SK-MEL-5 (cell line): ENCODE measurements at places on chromosomes 12 and 14. TPM values are rescaled to one million over a fixed set of nuclear protein-coding genes. Genes with fewer than 3 reads are reported as not detected.
A peak's percentile ranks its signal among the peaks of the same experiment; 100 is the strongest.

The RNASE3 gene
- total RNA-seq: not detected in 2 replicates

The PIWIL1 gene
- total RNA-seq: not detected in 2 replicates

The RFX4 gene
- not detected in 2 replicates for total RNA-seq

The PPFIA2 gene
- not detected in 2 replicates for total RNA-seq

The CCDC198 gene
- not detected in 2 replicates for total RNA-seq

The SLCO1B1 gene
- total RNA-seq: not detected in 2 replicates

The OR10A7 gene
- total RNA-seq: not detected in 2 replicates

The NTN4 gene
- total RNA-seq: 0.58 TPM in 1 of 2 replicates, not detected in the other

The DHRS2 gene
- total RNA-seq: 0.42 and 1.5 TPM in 2 replicates

The BTBD6 gene
- total RNA-seq: 35.1 and 38.2 TPM in 2 replicates

- DNase-seq: no peak
These were observed 10.1 kb downstream of the HNRNPC start for GRCh38 chr14:21258889-21259787.

- no peak for DNase-seq
These were observed 11.1 kb upstream of the TMTC1 start for GRCh38 chr12:29794862-29795261.

DNA sequence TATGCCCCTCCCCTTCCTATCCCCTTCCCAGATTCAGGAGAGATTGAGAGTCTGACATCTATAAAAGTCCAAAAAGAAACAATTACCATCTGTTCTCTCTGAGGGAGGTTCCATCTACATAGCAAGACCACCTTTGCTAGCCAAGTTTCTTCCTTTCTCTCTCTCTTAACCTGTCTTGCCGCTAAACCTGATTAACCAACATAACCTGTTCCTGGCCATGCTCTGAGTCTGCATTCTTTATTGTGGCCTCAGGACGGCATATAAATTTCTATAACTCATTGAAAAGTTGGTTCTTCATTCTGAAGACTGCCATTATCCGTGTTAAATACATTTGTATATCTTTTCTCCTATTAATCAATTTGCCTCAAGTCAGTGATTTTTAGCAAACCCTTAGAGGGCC, 594.0 kb downstream of the KCNH5 start:
- no peak for DNase-seq

- DNase-seq: no peak
These were observed 74.6 kb upstream of the PARP11 start for GRCh38 chr12:3947781-3948180.

- no peak for DNase-seq
These were observed 163.1 kb upstream of the IFNG-AS1 start for GRCh38 chr12:67826148-67826547.

DNA sequence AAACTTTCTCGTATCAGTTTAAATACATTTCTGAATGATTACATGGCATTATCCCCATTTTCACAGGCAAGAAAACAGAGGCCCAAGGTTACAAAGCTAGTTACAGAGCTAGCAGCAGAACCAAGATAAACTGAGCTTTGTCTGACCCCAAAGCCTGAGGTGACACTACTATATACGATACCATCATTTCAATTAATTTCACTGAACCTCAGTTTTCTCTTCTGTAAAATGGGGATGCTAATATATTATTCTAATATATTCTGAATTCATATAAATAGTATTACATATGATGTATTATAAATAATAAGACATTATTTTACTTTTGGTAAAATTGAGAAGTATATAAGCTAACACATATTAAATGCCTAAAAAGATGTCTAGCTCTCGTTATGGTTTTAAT, 143.3 kb downstream of the NRXN3 start:
- no peak for DNase-seq

DNA sequence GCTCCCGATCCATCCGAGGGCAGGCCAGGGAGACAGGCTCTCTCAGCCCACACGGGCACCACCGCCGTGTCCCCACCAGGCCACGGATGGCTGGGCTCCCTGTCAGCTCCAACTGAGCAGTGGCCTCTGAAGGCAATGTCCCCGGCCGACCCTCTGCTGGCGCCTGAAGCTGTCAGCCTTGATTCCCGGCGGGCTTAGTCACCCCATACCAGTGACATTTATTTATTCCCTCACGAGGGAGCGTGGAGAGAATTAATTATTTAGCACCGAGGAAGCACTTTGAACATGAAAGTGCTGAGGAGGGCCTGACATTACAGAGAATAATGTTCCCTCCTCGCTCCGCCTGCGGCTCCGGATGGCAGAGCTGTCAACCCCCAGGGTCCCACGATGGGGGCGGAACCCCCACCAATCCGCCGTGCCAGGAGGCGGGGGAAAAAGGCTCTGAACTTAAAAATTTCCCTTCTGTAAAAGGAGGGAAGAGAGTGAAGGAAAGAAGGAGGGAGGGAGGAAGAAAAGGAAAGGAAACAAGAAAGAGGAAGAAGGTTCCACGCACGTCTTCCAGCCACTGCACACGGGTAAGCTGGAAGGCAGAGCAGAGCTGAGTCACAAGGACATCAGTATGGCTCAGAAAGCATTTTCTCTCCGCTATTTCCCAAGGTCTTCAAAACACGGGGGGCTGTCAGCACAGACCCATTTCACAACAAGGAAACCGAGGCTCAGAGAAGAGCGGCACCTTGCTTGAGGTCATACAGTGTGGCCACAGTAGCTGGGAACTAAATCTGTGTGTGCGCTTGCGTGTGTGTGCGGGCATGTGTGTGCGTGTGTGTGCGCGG, 108.7 kb upstream of the NCOR2 start:
- DNase-seq: no peak

DNA sequence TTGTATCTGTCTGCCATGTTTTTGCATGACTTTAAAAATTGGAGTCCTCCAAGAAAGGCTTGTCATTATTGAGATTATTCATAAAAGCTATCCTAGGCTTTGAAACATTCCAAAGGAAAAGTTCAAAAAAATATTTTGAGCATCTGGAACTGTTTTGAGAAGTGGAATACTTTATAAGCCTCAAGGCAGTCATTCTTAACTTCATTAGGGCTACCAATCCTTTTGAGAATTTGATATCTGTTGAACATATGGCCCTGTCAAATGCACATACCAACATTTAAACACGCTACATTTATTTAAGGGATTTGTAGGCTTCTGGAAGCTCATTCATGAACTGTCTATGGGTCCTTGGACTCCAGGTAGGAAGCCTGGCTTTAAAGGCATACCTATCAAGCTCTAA, 77.0 kb downstream of the TMEM117 start:
- DNase-seq: no peak

DNA sequence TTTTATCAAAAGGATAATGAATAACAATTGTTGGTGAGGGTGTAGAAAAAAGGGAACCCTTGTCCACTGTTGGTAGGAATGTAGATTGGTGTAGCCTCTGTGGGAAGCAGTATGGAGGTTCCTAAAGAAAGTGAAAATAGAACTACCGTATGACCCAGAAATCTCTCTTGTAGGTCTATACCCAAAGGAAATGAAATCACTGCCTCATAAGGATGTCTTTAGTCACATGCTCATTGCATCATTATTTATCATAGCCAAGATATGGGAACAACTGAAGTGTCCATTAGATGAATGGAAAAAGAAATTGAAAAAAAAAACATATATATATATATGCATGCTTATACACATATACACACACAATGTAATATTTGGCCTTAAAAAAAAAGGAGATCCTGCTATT, 158.8 kb upstream of the NPAS3 start:
- peak; percentile 3 for DNase-seq

- DNase-seq: no peak
These were observed 7.2 kb downstream of the DMAC2L start for GRCh38 chr14:50319293-50319692.

DNA sequence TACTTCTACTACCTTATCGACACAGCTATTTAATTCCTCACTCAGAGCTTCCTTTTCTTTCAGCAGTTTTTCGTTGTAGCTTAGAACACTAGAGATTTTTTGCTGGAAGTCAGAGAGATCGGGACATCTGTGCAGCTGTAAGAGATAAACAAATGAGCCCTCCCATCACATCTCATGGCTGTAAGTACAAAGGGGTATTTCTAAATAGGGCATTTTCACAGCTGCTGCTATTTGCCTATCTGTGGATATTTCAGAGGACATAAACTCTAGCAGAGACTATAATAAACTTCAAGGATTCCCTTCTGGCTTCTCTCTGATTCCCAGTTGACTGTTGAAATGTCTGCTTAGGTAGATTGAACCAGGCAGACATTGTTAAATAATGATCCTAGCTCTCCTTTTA, 76.1 kb upstream of the SAV1 start:
- no peak for DNase-seq

DNA sequence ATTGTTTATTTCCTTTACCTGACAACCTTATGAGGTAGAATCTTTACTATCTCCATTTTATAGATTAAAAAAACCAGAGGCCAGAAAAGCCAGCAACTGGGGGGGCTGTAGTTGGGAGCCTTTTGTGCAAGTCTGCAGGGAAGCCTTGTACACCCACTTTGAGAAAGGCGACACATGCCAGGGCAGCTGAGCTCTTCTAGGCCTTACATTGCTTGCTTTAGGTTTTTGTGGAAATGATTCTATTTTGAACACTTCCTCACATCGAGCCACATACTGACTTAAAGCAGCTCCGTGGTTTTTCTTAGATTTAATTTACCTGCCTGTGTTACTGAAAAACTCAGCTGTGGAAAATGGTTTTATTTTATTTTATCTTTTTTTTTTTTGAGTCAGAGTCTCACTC, 34.6 kb downstream of the EP400 start:
- DNase-seq: no peak

DNA sequence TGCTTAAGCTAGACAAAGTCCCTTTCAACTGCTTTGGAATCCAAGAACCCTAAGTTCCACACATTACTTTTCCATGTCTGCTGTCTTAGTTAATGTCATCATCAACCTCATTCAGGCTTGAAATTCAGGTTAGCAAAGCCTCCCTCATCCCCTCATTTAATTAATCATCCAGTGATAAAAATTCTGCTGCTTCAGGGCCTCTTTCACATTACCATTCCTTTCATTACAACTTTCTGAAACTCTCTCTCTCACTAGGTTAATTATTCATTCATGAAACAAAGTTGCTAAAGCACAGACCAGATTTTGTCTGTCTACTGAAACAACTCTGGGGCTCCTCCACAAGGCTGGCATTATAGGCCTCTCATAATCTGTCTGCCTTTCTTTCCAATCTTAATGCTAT, 9.4 kb upstream of the VTI1B start:
- no peak for DNase-seq

DNA sequence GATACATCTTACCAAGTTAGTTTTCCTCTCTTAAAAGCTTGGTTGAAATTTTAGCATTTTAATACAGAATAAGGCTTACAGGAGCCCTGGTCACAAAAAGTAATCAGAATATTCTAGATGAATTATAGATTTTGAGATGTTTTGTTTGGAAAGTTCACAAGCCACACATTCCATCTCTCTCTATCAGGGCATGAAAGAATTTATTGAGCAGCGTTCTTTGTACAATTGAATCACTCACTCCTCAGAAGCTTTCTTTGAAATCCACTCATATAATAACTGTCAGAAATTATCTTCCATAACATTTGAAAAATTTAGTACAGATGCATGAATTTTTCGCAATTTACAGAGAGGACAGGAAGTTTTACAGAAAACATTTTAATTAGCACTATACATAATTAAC, 938.6 kb upstream of the MDGA2 start:
- no peak for DNase-seq

DNA sequence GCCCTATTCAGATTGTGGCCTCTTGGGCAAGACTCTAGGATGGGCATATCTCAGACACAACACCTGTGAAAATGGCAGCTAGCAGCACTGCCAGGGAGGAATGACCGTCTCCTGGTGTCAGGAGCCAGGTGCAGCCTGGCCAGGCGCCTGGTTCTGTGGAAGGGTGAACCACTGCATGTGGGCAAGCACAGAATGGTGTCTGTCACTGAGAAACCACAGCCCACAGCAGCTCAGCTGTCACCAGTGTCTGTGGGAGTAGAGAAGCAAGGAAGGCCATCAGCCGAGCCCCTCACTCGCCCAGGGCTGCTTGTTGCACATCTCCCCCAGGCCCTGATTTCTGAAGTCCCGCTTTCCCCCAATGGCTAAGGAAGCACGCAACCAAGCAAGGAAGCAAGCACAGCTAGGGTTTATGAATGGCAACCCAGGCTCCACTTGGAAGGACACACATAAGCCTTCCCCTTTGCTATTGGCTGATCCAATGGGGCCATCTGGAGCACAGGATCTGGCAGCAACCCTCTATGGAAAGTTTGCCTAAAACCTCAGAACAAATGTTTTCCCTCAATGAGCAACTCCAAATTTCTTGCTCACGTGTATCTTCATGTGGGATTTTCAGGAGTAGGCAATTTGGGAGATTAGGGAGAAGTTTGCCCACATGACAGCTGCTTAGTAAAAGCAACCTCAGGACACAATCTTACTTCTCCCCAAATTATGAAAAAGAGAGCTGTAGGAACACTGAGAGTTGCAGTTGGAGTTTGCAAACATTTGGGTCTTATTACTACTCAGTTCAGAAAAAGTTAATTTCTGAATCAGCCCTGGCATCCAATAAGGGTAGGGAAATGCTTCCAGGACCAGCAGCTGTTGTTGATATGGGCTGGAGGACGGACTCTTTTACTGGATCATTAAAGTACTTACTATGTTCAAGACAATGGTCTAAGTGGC, 44.7 kb downstream of the GPHB5 start:
- peak; percentile 2 for DNase-seq

- no peak for DNase-seq
These were observed 31.4 kb downstream of the TPH2 start for GRCh38 chr12:71970031-71970430.
